ENCODE measurements at places on chromosomes 4 and X. TPM values are rescaled to one million over a fixed set of nuclear protein-coding genes. Genes with fewer than 3 reads are reported as not detected.

GRCh38 chr4:168612450-168613135 is 115.7 kb downstream of the PALLD start:
- no peak for DNase-seq

- DNase-seq, result no peak
These were observed 20.7 kb downstream of the ACE2 start for GRCh38 chrX:15579778-15580747.

LPAR4 gene
- not detected for total RNA-seq

CPLX1 gene
- 0.67 TPM for total RNA-seq

Data from Peyer's patch (tissue), 4 donors.